GM04504 (cell line): ENCODE measurements at places on chromosomes 7 and 10.
A peak's percentile ranks its signal among the peaks of the same experiment; 100 is the strongest.

GRCh38 chr7:5408777-5409176 is 14.9 kb downstream of the TNRC18 start:
- no peak for DNase-seq

- peak; percentile 36 for DNase-seq
These were observed 75.4 kb downstream of the PLXNA4 start for GRCh38 chr7:132500727-132501440.

DNA sequence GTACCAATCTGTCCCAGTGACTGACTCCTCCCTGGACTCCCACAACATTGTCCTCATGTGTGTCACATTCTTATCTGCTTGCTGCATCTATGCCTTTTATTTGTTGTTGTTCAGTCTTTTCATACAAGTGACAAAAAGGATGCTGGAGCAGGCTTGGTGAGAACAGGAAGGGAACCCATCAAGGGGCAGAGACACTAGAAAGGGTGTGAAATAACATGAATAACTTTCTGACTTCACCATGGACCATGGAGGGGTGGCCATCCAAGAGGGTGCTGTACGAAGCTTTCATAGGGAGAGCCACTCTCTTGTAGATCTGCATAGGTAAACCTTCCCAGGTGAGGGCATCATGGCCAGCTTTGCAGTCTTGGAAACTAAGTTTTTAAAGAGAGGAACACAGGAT is 14.5 kb downstream of the GIMAP8 start:
- DNase-seq = no peak

DNA sequence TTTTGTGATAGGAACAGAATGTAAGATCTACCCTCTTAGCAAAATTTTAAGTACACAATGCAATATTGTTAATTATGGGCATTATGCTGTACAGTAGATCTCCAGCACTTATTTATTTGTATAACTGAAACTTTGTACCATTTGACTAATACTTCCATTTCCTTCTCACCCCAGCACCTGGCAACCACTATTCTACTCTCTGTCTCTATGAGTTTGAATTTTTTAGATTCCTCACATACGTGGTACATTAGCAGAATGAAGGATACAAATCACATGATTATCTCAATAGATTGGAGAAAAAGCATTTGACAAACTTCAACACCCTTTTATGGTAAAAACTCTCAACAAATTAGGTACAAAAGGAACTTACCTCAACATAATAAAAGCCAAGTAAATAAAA is 90.3 kb upstream of the DLX6 start:
- no peak for DNase-seq

- no peak for DNase-seq
These were observed 87.5 kb upstream of the ANLN start for GRCh38 chr7:36301914-36302771.

GRCh38 chr10:70265032-70265689 is 18.6 kb downstream of the NPFFR1 start:
- no peak for DNase-seq

DNA sequence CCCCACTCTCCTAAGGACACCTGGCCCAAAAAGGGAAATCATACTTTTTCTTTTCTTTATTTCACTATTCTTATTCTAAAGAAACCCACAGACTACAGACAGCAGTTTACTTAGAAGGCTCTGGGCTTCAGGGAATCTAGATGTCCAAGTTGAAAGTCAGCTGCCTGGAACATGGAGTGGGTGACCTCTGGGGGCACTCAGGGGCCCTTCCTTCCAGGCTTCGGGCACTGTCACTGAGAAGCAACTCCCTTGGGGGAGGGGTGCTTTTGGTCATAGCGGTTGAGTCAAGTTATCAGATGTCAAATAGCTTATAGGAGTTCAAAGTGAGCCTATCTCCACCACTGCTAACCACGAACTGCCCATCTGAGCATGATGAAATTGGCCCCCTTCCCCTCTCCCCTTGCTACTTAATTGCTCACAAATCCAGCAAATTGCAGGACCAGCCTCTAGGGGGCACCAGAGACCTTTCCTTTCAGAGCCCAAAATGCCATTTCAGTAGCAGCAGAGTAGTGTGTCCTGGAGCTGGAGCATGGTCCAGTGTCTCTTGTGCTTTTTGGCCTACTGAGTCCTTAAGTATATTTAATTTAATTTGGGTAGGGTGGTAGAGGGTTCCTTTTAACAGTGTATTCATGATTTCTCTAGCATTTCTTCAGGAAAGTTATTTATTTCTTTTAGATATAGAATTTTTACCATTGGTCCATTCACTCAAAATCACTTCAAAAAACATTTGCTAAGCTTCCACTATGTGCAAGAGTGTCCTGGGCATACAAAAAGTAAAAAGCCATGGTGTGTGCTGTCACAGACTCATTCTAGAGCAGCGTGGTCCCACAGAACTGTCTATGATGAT is 463.8 kb downstream of the KCNMA1 start:
- peak; percentile 60 for DNase-seq

- no peak for DNase-seq
These were observed 3.7 kb upstream of the NDST2 start for GRCh38 chr10:73814896-73815718.

DNA sequence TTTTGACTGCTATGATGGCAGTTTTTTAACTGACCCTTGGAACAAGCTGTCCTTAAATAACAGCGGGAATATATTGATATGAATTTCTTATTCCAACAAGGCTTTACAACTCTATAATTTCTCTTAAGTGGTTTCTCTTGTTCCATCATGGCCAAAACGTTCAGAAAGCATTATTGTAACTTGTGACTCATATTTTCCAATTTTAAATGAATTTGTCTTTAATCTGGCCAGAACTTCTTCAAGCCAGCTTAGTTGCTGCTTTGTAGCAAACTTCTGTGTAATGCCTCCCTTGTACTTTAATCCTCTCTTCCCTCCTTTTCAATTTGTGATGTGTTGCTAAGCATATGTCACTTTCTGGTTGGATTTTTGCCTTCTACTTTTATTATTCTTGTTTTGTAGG is 271.9 kb downstream of the KIF20B start:
- DNase-seq = no peak

DNA sequence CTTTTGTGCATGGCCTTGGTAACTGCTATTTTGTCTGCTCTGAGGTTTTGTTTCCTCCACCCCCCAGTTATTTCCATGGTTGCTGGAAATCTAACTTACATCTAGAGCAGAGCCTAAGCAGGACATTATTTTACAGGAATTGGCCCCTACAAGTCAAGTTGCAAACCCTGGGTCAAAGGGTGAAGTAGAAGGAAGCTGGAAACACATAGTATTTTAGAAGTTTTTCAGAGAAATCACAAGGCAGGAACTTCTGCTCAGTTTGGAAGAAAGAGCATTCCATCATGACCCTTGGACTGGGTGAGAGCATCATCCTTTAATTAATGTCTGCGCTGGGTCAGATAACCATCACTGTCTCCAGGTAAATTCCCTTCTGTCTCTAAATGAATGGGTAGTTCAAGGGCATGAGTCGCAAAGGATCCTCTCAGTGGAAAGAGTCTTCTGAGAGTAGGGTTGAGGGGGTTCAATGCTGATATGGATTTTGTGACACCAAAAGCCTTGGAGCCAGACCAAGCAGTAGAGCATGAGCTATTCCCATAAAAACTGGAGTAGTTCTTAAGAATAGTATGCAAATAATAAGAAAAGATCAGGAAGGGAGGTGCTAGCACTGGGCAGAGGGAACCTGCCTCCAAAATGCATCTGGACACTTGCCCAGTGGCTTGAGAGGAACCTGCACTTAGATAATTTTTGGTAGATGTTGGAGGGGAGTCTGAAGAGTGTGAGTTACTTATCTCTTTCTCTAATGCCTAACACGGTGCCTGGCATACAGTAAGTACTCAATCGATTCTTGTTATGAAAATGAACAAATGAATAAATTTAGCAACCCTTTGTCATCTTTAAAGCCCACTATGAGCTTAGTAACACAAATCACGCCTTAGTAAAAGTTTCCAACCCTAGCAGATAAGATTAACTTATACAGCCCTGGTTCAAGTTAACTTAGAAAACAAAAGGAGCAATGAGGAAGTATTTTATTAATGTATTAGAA is 160.6 kb upstream of the ADO start:
- no peak for DNase-seq

- no peak for DNase-seq
These were observed 262.0 kb upstream of the YAE1 start for GRCh38 chr7:39304178-39304577.

DNA sequence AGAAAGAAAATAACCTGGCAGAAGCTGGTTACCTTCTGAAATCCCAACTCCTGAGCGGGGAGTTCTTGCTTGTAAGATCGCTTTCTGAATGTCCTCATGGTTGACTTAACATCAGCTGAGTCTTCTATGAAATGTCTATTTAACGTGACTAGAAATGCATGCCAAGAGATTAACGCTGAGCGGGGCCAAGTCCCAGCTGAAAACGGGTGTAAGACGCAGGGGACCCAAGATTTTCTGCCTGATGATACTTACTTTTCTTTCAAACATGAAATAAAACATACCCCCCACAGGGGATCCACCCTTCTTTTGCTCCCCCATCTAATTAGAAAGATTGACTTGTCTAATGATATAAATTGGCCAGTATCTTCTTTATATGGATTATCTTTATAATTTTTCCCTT is 14.9 kb downstream of the OR9A2 start:
- DNase-seq = no peak

DNA sequence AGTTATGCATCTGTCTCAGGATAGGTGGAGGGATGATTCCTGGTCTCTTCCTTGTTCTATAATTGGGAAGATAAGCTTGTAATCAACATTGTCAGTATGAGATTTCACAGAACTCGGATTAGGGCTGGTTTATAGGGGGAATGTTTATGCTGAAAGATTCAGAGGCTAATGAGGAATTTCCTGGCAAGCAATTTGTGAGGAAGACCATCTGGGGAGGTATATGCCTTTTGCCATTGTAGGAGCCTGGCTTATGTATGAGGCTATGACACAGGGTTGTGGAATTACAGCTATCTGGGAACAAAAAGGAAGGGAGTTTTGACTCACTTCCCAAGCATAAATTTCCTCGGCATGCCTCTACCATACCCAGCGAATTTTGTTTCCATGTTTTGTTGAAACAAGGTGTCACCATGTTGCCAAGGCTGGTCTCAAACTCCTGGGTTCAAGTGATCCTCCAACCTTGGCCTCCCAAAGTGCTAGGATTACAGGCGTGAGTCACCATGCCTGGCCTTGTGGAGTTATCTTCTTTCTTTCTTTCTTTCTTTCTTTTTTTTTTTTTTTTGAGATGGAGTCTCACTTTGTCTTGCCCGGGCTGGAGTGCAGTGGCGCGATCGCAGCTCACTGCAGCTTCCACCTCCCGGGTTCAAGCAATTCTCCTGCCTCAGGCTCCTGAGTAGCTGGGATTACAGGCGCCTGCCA is 1.6 kb upstream of the COPS6 start:
- peak; percentile 97 for DNase-seq

- no peak for DNase-seq
These were observed 3.9 kb downstream of the LFNG start for GRCh38 chr7:2523461-2523936.

GRCh38 chr10:91691981-91692380 is 59.1 kb upstream of the PPP1R3C start:
- DNase-seq = no peak

GRCh38 chr7:5694912-5695726 is 86.3 kb downstream of the RNF216 start:
- DNase-seq = peak; percentile 71

GRCh38 chr7:131945313-131945911 is 389.0 kb upstream of the PODXL start:
- DNase-seq = no peak

- no peak for DNase-seq
These were observed at the start of gene CALY for GRCh38 chr10:133336577-133337369. Gene CALY (minus strand): TSS chr10:133336896. CDS start chr10:133328989, 7,907 bp downstream.

DNA sequence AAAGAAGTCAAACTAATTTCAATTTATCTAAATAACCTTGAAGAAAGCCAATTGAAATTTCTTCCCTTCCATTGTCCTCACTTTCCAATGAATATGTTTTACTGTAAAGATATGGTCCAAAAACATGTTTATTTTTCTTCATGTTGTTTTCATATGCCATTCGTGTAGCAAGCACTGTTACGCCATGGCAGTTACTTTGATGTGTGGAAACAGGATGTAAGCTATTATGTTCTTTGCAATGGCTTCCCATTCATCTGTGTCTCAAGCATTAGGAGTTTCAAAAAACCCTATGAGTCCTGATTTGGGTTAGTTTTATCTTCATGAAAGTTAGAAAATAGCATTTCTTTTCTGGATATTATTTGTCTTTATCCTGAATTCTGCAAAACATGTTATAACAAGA is 31.0 kb downstream of the GPR141 start:
- DNase-seq = no peak

GRCh38 chr10:86413046-86413728 is 46.6 kb upstream of the GRID1 start:
- DNase-seq = no peak

GRCh38 chr7:83633516-83633915 is 15.4 kb downstream of the SEMA3E start:
- no peak for DNase-seq

DNA sequence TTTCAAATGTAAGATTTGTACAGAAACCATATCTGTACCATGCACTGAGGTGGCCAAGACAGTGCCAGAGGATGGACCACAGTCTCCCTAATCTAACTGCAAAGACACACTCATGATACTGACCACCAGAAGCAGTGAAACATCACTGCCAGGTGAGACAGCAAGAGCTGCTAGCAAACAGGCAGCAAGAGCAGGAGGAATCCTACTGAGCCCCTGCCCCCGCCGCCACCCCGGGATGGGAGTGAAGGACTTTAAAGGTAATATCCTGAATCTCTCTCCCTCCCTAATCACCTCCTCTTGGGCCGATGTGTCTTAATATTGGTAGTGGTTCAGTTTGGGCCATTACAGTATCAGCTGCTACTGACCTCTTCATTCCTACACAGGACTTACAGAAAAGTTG is 144.3 kb downstream of the XPNPEP1 start:
- no peak for DNase-seq

DNA sequence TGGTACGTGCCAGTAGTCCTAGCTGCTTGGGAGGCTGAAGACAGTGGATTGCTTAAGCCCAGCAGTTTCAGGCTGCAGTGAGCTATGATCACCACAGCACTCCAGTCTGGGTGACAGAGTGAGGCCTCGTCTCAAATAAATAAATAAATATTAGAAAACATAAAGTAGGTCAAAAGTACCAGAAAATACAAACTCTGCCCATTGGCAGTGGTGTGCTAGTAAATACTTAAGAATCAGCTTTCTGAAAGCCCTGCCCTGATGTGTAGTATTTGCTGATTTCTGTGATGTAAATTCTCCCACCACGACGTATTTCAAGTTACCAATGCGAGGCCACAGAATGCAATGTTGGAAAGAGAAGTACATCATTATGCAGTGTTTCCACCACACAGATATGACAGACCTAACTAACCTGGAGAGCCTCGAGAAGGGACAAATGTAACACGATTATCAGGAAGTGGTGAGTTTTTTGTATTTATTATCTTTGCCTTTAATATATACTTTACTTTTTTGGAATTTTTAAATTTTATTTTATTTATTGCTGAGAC is 11.8 kb upstream of the MAP3K8 start:
- no peak for DNase-seq

DNA sequence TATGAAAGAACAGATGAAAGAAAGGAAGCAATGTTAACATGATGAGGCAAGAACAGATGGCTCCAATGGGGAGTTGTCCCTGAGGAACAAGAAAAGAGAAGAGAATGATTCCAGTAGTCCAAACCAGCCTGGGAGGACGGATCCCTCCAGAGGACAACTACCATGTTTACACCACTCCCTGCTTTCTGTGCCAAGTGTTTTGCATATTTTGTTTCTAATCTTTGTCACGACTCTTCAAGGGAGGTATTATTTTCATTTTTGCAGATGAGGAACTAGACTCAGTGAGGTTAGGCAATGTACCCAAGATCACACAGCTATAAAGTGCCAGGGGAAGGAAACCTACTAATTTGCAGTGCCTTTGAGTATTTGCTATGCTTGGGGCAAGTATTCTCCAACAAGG is 116.2 kb downstream of the PARP12 start:
- no peak for DNase-seq

- no peak for DNase-seq
These were observed 75.1 kb downstream of the ZMIZ1 start for GRCh38 chr10:79143879-79144278.
